ENCODE measurements at places on chromosomes 3 and 15.

- DNase-seq = no peak
Observed at GRCh38 chr15:87420017-87420416, 836.5 kb downstream of the NTRK3 start.

- DNase-seq = no peak
Observed at GRCh38 chr3:64166584-64167162, 58.6 kb downstream of the PRICKLE2 start.

DNA sequence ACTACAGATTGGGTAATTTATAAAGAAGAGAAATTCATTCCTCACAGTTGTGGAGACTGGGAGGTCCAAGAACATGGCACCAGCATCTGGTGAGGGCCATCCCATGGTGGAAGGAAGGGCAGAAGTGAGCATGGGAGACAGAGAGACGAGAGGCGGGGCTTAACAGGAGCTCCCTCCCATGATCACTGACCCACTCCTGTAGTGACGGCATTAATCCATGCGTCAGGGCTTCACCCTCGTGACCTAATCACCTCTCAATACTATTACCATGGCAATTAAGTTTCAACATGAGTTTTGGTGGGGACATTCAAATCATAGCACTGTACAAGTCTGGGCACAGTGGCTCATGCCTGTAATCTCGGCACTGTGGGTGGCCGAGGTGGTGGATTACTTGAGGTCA, 17.1 kb downstream of the RPL32 start:
- no peak for DNase-seq

- no peak for DNase-seq
Observed at GRCh38 chr3:33956206-33956605, 157.8 kb downstream of the PDCD6IP start.

- no peak for DNase-seq
Observed at GRCh38 chr3:118692416-118692815, 342.2 kb downstream of the IGSF11 start.

DNA sequence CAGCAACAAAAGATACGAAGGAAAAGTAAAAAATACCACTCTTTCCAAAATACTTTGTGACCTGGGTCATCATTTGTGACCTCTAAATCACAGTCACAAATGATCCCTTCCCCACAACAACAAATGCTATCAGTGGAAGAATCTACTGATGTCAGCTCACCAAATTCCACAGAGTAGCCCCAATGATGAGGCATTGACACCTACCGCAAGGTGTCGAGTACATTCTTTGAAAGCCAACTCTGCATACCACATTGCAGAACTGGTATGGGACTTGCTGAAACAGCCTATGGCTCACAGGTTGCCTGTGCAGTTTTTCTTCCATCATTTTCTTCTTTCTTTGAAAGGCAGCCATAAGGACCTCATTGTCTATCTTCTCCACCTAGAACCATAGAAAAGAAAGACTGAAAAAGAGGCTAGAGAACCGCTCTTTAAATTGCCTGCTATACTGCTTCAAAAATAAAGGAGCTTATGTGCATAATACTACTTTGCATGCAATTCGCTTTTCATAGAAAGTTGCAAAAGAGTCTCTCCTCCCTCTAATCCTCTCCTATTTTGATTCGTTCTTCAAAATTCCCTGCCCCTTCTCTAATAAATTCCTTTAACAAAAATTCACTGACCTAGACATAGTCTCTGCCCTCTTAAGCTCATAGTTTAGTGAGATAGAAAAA, 21.4 kb upstream of the KPNA1 start:
- DNase-seq = no peak

DNA sequence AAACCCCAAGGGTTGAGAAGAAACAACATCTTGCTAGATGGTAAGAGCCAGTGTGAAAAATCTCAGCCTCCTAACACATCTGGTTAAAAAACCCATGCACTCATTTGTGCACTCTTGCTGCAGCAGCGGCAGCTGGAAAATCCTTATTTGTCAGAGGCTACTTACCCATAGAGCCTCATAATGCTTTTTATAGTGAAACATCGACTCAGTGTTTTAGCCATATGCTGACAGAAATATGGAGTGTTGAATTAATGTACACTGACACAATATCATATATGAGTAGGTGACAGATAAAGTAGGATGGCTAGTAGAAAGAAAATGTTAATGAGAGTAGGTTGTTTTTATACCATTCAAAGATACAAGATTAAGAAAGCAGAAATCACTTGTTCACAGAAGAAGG, 13.0 kb downstream of the SLC9A9 start:
- no peak for DNase-seq

DNA sequence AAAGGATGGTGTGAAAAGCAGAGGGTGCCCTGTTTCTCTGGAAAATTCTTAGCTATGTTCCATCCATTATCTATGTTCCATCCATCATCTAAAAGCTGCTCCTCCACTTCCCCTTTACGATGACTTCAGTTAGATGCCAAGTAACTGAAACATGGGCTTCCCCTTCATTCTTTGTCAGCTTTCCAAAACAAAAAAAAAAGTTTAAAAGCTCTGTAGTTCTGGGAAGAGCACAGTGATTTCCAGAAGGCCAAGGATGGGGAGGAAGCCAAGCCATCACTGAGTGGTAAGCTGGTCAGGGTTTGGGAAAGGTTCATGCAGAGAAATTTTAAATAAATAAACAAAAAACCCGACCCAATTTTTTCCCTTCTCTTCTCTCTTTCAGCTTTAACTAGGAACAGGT, 111.5 kb downstream of the CFAP44 start:
- no peak for DNase-seq

DNA sequence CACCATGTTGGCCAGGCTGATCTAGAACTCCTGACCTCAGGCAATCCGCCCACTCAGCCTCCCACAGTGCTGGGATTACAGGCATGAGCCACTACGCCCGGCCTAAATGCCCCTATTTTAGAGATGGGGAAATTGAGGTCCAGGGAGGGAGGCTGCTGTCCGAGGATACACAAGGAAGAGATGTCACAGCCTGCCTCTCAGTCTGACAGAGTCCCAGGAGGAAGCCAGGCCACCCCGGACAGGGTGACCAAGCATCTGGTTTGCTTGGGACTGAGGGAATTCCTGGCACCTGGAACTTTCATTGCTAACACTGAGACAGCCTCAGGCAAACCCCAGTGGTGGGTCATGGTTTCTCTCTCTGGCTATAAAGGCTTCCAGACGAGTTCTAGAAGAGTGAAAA, 30.6 kb upstream of the ADAMTS7 start:
- DNase-seq = no peak

- no peak for DNase-seq
Observed at GRCh38 chr3:47227678-47228077, 54.9 kb downstream of the KIF9 start.

DNA sequence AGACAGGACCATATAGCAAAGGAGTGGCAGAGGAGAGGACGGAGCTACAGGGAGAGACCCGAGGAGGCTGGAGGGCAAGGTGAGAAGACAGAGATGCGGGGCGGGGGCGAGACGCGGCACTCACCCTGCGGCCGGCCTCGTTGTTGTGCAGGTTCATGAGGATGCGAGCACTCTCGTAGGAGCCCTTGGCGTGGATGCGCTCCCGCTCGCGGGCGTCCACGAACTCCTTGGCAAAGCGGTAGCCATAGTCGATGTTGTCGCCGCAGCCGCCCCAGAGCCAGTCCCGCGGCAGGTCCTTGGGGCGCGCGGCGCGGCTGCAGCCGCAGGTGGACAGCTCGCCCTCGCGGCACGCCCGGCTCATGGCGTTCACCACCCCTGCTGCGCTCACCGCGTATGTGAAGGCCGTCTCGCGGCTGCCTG, 12.9 kb downstream of the WNT5A start:
- DNase-seq = no peak

DNA sequence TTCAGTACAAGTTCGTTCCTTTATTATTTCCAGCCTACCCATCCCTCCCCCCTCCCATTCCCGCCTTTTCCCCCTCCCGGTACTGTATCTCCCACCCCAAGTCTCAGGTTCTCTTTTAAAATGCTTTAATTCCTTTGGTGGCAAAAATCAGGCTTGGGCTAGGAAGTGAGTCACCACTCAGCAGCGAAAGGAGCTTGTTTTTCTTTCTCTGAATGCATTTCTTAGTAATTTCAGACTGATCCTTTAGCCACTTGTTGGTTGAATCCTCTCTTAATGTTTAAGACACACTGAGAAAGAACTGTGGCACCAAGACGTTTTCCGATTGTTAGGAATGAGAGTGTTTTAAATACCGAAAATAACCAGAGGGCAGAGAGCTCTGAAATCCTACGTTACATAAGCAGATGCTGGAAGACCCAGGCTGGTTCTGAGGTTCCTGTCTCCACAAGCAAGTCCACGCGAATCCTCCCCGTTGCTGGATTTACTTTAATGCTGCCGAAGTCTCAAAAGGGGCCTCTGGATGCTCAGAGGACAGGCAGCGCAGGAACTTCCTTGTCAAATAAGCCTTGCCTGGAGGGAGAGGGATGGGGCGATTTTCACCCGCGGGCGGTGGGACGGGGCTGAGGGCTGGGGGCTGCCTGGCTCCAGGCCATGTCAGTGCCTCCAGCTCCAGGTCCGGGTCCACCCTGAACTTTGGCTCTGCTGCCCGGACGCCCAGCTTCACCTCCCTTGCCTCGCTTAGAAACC, 854 bp upstream of the COL8A1 start:
- peak; percentile 89 for DNase-seq

DNA sequence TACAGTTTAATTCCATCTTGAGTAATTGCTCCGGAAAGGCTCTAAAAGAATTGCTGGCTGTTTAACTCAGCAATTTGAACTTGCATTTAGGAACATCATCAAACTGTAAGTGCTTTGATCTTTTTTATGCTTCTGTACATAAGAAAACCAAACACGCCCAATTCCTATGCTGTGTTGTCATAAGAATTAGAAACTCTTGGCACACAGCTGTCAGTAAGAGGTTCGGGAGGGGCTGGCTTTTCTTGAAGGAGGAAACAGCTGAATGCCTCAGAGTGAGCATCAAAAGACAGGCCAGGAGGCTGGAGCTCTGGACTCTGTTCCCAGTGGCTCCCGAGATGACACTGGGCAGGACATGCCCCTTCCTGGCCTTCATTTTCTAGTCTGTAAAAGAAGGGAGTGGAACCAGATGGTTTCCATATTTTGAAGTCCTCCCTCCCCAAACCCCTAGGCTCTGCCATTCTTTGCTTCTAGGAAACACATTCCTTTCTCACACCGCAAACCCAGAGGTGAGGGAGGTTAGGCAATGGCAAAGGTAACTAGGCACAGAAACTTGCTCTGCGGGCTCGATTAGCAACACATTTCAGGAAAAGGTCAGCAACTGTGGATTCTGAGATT, 73.7 kb upstream of the DLG1 start:
- peak; percentile 92 for DNase-seq

DNA sequence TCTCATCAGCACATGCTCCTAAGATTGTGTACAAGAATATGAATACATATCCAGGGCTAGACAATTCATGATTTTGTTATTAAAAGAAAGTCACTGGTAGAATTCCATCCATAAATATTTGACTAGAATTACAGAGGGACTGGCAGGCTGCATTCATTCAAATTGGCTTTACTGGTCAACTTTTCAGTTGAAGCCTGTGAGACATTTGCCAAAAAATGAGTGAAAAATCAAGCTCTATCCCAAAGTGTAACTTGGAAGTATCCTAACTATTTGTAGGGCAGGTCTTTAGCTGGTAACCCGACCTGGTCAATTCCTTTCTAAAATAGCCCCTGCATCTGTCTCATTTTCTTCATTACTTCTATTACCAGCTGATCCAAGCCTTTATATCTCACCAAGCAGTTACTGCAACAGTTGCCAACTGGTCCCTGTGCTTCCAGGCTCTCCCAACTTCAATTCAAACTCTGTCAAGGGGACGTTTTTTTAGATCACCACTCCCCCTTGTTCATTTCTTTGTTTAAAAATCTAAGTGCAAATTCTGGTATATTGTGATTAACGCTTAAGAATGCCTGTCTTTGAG, 173.1 kb upstream of the TBL1XR1 start:
- no peak for DNase-seq
